HFFc6 (cell line): ENCODE measurements at places on chromosomes 2 and 18.
A peak's percentile ranks its signal among the peaks of the same experiment; 100 is the strongest.

- no peak for DNase-seq
- no peak overlapping the region for H3K27ac ChIP-seq
- peaks cover 49% of the 10 kb centered on the region for H3K27me3 ChIP-seq
Observed at GRCh38 chr18:48139431-48140347, 209.2 kb upstream of the SMAD2 start.

DNA sequence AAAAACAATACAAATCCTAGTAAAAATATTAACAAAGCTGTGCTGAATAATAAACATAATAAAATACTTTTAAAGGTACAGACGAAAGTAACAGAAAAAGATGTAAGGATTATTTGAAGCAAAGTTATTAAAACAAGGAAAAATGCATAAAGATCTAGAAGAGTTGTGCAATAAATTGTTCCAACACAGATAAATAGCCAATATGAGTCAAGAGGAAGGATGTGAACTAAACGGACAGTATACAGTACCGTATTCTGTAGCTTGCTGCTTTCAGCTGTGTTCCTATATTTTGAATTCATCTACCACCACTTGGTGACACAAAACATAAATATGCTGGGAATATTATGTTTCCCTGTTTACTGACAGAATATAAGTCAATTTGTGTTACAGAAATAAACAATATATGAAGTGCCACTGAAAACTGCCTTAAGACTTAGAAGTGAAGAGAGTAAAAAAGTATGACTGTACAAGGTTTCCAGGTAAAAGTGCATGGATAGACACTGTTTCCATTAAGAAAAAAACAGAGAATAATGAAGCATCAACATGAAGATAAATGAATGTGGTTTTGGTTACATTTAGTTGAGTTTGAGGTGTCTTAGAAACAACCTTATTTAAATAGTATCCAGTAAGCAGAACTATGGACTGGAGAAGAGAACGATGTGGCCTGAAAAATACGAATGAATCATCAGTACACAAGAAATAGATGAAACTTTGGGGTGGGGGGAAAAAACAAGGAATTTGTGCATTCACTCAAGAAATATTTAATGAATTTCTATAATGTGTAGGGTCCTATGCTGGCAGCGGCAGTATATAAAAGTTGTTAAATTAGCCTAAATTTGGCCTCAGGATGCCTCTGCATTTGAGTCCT is 13.1 kb downstream of the PPP3R1 start:
- H3K27ac ChIP-seq = peak overlapping the region; percentile 59
- peaks cover 76% of the 10 kb centered on the region for H3K4me1 ChIP-seq
- H3K4me3 ChIP-seq = peak overlapping the region; percentile 41; the same call in 1 of the 2 replicates
- DNase-seq = no peak

GRCh38 chr2:182248362-182248761 is 178.5 kb downstream of the PDE1A start:
- H3K27me3 ChIP-seq = peaks cover 6% of the 10 kb centered on the region; the same call in 1 of the 2 replicates
- DNase-seq = no peak
- peaks cover 14% of the 10 kb centered on the region for H3K4me1 ChIP-seq
- no peak overlapping the region for H3K4me3 ChIP-seq
- no peaks in the 10 kb centered on the region for H3K36me3 ChIP-seq

GRCh38 chr2:20040489-20041172 is 10.8 kb downstream of the LAPTM4A start:
- peaks cover 63% of the 10 kb centered on the region for H3K4me1 ChIP-seq
- H3K36me3 ChIP-seq = peaks cover 32% of the 10 kb centered on the region
- peaks cover 3% of the 10 kb centered on the region for H3K27me3 ChIP-seq
- no peak overlapping the region for H3K27ac ChIP-seq

- H3K4me3 ChIP-seq = no peak overlapping the region
- peaks cover 17% of the 10 kb centered on the region for H3K4me1 ChIP-seq
- H3K27me3 ChIP-seq = peaks cover 26% of the 10 kb centered on the region
- DNase-seq = no peak
- H3K27ac ChIP-seq = no peak overlapping the region
Observed at GRCh38 chr2:10264506-10265328, 38.0 kb upstream of the HPCAL1 start.

- 0 out of 2 replicates have a peak overlapping the region, but pooled peaks have one; percentile 20 for H3K4me3 ChIP-seq
- peaks cover 38% of the 10 kb centered on the region for H3K36me3 ChIP-seq
- peak overlapping the region; percentile 47; the same call in 1 of the 2 replicates for H3K27ac ChIP-seq
- no peak for DNase-seq
- H3K4me1 ChIP-seq = peaks cover 80% of the 10 kb centered on the region
Observed at GRCh38 chr18:59649591-59649990, 47.6 kb downstream of the CCBE1 start.
